NCI-H226 (cell line): ENCODE measurements at places on chromosomes 16 and 17.

- DNase-seq = no peak
Measured at GRCh38 chr16:79264237-79265109, 336.1 kb downstream of the MAF start.

GRCh38 chr16:84260766-84261554 is 21.1 kb upstream of the KCNG4 start:
- no peak for DNase-seq

DNA sequence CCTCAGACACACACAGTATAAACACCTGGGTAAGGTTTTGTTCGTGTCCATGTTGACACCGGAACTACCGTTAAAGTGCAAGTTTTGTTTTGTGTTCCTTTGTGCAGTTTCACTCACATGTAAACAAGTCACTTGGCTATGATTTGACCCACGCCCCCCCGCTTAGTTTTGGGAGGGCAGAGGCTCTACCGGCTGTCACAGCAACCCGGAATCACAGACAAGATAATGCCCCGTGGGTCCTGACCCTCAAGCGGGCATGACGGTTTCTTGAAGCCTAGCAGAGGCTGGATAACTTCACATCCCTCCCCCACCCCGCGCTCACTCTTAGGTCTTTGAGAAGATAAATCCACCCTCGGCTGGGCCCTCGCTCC is 1.7 kb downstream of the RASD1 start:
- DNase-seq = no peak

DNA sequence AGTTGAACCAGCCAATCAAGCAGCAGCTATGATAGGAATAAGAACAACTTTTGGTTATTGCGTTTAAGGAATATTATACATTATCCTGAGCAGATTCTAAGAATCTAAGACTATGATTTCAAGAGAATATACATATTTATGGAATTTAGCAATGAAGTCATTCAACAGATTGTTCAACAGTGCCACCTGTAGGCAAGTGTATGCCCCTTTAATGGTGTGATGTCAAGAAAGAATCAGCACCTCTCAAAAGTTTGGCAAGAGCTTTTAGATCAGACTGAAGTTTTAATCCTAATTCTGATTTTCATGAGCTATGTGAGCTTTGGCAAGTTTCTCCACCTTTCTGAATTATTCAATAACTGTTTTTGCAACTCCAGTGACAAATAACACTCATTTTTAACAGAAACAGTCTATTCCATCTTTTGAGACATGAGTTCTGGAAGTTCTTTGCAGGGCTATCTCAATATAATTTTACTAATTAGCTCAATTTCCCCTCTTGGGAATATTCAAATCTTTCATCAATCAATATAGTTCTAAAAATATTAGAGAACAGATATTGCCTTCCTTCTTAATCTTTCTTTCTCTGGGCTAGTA is 474.3 kb upstream of the TOM1L1 start:
- no peak for DNase-seq

DNA sequence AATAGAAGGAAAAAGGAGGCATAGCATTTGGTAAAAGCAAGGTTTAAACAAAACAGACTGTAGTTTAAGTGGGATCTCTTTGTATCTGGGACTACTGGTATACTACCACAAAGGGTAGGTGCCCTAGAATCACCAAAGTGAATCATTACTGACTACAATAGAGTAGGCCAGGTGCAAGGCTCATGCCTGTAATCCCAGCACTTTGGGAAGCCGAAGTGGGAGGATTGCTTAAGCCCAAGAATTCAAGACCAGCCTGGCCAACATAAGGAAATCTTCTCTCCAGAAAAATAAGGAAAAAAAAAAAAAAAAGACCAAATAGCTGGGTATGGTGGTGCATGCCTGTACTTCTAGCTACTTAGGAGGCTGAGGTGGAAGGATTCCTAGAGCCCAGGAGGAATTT is 60.8 kb upstream of the CORO6 start:
- no peak for DNase-seq

DNA sequence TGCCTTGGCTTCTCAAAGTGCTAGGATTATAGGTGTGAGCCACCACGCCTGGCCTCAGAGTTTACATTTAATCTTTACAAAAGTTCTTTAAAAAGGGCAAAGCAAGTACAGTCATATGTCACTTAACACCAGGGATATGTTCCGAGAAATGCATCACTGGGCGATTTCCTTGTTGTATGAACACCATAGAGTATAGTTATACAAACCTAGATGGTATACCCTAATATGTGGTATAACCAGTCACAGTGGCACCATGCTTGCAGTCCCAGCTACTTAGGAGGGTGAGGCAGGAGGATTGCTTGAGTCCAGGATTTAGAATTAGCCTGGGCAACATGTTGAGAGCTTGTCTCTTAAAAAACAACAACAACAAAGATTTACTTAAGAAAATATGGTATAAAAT is 51.3 kb downstream of the NFATC3 start:
- no peak for DNase-seq

- peak; percentile 82 for DNase-seq
Measured at GRCh38 chr16:3611146-3611975, at the start of gene SLX4. TSS of gene SLX4 (minus strand) at chr16:3611606. CDS start at chr16:3608964, 2,642 bp downstream.

DNA sequence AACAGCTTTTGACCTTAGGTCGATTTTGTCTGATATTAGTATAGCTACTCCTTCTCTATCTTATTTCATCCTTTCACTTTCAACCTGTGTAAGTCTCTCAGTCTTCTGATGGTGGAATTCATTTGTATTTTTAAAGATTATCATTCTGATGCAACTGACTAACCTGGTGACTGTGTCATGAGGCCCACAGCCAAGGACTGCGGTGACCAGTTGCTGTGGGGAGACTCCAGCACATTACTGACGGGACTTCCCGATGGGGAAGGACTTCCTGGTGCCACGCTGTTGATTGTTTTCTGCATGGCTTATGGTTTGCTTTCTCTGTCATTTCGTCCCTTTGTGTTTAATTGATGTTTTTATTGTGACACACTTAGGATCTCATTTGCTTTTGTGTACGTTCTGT is 34.2 kb downstream of the RMI2 start:
- DNase-seq = no peak

- no peak for DNase-seq
Measured at GRCh38 chr17:55965051-55965450, 188.2 kb upstream of the ANKFN1 start.

DNA sequence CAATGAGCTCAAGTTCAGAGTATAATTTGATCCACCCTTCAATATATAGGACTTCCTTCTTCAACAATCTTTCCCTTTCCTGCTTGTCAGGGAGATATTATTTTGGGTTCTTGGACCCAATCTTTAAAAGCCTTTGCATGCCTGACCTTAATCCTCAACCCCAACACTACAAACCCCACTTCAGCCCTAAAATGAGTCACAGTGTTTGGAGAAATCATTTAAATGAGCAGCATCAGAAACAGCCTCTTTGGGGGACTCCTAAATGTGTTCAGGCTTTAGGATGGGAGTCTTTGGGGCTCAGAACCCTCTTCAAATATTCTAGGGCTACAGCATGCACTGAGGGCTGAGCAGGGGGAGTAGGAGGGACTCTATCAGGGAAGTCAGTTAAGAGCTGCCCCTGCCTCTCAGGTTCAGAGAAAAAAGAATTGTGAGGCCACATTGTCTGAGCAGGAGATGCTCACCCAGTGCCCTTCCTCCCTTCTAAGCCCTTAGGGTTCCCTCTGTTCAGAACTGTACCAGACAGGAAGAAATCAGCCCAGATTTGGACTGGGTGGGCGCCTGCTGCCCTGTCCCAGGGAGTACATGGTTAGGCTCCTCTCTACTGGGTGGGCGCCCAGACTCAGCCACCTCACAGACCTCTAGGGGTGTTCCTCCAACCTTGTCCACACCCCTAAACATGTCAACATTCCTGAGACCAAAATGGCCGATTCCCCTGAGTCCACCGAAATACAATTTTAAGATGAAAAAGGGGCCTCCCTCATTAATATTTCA is 5.0 kb downstream of the NEUROD2 start:
- DNase-seq = no peak

GRCh38 chr17:40935624-40936023 is 1.8 kb downstream of the KRT23 start:
- DNase-seq = no peak

GRCh38 chr16:87063543-87063942 is 253.6 kb downstream of the C16orf95 start:
- DNase-seq = no peak

- DNase-seq = no peak
Measured at GRCh38 chr16:4158143-4159093, 42.2 kb upstream of the ADCY9 start.

DNA sequence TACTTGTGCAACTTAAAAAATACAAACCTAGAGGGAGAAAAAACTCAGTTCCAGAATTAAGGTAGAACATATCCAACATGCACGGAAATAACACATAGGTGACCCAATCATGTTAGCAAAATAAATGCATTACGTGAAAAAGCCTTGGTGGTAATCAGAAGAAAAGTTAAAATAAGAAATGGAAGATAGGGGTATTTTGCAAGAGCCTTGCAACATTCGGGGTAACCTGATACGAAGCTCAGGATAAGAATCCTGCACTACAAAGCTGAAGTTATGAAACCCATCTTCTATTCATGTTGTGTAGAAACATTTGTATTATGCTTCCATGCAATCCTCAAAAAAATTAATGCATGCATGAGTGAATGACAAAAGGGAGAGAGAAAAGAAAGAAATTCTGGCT is 33.1 kb downstream of the CHCT1 start:
- no peak for DNase-seq

GRCh38 chr16:50072730-50073129 is 7.0 kb downstream of the HEATR3 start:
- DNase-seq = no peak

- DNase-seq = no peak
Measured at GRCh38 chr16:89108416-89108815, 14.8 kb downstream of the ACSF3 start.

DNA sequence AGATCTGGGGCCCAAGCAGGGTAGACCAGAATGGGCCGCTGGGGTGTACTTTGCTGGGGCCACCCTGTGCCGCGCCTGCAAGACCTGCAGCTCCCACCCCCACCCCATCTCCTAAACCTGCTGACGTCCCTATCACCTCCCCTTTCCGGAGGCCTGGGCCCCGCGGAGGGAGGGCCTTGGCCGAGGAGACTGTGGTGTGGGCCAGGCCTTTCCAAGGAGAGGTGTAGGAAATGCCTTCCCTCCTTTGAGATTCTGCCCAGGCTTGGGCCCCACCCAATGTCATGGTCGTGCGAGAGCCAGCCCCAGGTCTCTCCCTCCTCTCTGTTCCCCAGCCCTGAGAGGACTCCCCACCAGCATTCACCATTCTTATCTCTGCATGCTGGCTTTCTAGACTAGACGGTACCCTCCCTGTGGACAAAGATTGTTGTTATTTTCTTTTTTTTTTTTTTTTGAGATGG is 3.9 kb upstream of the WFIKKN2 start:
- DNase-seq = no peak

- no peak for DNase-seq
Measured at GRCh38 chr17:43641416-43641815, 20.3 kb downstream of the MEOX1 start.

DNA sequence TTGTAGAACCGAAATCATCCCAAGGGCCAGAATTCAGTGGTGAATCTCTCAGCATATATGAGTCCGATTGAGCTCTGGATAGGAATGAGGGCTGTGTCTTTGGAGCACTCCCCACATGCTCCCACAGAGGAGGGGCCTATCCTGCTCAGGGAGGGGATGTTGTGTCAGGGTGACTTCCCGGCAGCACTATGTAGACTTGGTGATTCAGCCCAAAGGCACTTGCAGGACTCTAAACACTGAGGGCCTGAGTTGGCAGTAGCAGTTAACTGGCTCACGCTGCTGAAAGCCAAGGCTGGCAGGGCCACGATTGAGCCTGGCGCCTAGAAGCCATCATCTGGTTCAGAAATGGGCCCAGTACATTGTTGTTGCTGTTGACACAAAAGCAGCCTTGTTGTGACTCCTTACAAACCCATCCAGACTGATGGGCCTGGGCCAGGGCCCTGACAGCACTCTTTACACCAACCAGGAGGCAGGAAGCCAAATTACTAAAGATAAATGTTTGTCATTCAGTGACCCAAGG is 31.9 kb downstream of the NMT1 start:
- DNase-seq = peak; percentile 97

GRCh38 chr16:65045961-65046360 is 75.9 kb downstream of the CDH11 start:
- DNase-seq = no peak

GRCh38 chr17:173166-173911 is 8.1 kb downstream of the DOC2B start:
- no peak for DNase-seq

DNA sequence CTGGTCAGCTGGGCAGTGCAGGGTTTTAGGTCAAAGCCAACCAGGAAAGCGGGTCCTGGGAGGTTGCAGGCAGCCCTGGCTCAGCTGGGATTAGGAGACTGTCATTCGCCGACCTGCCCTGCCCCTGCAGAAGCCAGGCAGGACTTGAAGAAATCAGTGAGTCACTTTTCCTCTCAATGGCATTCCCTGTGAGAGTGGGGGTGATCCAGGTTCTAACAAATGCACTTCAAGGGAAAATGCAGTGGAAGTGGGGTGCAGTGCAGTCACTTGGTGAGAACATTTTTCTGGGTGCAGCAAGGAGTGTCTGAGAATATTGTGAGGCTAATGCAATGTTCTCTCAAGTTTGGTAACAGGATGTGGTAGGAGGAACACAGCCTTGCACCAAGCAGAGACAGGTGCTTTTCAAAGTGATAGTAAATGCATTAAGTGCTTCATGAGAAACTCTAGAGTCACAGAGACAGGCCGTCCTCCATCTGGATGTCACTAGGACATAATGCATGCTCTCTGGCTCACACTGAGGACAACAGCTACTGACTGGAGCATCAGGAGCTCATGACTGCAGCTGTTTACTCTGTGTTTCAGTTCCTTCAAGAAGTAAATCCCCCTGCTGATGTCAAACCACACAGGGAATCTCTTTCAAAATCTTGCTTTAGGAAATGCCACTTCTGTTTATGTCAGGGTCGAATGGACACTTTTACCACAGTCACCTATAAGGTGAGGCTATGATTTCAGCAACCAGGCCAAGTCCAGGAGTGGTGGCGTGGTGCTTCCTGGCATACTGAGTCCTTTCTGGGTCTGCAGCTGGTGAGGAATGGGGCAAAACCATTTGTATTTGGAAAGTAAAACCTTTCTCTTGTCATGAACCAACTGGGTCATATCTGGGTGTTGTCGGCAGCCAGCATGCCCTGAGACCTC is 16.7 kb downstream of the CDK5R1 start:
- DNase-seq = no peak

DNA sequence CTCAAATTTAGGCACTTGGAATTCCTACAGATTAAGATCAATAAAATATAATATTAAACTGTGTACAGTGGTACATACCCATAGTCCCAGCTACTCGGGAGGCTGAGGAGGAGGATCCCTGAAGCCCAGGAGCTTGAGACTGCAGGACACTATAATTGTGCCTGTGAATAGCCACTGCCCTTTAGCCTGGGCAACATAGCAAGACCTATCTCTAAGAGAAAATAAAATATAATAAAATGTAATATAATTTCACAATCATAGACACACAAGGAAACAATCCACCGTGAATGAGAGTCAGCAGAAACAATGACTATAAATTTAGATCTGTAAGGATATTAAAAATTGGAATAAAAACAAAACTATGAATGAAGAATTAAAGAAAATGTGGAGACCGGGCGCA is 10.0 kb upstream of the TNK1 start:
- DNase-seq = no peak

GRCh38 chr16:56985288-56985961 is 3.9 kb upstream of the NLRC5 start:
- peak; percentile 87 for DNase-seq

GRCh38 chr17:48517478-48517877 is 13.3 kb downstream of the HOXB1 start:
- DNase-seq = no peak
